Dorsolateral prefrontal cortex (tissue), 122 donors: ENCODE measurements at places on chromosomes 4 and X.

- DNase-seq: no peak
Measured at GRCh38 chrX:46953597-46953996, 41.4 kb downstream of the JADE3 start.

- peak; percentile 47 for DNase-seq
Measured at GRCh38 chrX:153460826-153461225, 9.6 kb downstream of the HAUS7 start.

- DNase-seq: no peak
Measured at GRCh38 chrX:134533352-134533751, 73.4 kb downstream of the HPRT1 start.

GRCh38 chr4:181569553-181569952 is 673.6 kb upstream of the TENM3 start:
- no peak for DNase-seq

- DNase-seq: no peak
Measured at GRCh38 chr4:3451956-3452355, 10.2 kb downstream of the HGFAC start.

GRCh38 chrX:69366183-69366582 is 137.9 kb upstream of the NALF2 start:
- no peak for DNase-seq

DNA sequence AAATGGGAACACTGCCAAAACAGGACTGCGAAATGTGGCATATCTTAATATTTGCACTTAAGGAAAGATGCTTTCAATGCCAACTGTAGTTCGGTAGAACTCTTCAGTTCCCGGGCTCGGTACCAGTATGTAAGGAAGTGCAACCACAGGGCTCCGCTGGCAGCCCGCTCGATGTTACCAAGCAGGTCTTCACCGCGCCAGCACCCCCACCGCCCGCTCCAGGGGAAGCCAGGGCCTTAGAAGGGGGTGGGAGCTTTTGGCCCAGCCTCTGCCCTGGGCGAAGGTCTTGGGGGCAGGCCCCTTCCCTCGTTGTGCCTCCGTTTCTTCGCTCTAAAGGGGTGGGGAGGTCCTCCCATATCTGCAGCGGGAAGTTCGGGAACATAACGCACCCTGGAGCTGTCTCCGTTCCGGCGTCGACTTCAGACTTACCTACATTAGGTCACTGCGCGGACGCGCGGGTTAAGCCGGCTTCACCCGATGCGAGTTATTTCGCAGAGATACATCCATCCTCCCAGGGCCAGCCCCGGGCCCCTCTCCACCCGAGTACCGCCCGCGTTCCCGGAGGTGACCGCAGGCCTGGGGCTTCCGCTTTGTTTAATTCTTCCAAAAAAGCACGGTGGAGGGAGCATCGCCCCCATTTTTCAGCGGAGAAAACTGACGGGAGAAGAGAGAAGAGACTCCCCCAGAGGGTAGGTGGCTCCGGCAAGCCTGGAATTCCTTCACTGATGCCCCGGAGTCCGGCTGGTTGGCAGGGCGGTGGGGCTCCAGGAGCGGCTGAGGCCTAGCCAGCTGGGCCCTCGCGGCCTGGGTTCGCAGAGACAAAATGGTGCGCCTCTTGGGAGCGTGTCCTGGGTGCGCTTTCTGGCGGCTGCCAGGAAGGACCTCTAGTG is 1.0 kb upstream of the HMX1 start:
- no peak for DNase-seq

- no peak for DNase-seq
Measured at GRCh38 chr4:99131378-99131777, 12.7 kb downstream of the ADH4 start.
